Astrocyte of the spinal cord (primary cell): ENCODE measurements at places on chromosomes 2 and 18.

GRCh38 chr2:32977228-32977758 lies 30.5 kb downstream of the LTBP1 start:
- DNase-seq, result peak; percentile 1

GRCh38 chr2:112138159-112139032 lies at the start of gene FBLN7:
Gene FBLN7, plus strand, starts transcription at chr2:112138385. Its CDS starts 271 bp downstream, at chr2:112138656.
- no peak for DNase-seq

DNA sequence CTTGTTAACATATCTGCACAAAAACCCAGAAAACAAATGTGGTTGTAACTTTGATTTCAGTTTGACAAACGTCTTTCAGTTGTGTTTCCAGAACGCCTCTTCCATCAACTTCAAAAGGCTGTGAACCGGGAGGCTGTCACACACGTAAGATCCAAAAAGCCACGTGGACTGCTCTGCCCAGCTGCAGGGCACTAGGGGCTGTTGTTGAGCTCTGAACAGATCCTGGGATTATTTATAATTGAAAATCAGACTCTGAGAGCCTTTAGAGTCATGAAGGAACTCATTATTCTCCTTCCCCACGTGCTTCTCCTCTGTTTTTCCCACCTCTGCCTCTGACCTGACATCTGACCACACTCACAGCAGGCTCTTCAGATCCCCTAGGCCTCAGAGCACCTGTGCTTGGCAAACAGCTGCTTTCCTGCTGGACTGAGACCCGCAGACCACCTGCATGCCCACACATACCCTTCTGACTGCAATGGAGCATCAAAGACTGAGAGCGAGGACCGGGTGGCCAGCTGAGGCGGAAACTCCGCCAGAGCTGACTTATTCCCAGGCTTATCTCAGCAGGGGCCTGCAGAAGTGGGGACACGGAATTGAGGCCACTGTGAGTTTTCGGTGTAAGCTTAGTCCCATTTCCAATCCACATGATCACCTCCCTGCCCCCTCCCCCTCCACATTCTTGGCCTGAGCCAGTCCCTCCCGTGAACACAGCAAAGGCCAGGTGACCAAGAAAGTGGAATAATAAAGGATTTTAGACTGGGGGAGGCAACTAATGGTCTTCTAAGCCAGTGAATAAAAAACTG lies 114.8 kb downstream of the ATL2 start:
- no peak for DNase-seq

DNA sequence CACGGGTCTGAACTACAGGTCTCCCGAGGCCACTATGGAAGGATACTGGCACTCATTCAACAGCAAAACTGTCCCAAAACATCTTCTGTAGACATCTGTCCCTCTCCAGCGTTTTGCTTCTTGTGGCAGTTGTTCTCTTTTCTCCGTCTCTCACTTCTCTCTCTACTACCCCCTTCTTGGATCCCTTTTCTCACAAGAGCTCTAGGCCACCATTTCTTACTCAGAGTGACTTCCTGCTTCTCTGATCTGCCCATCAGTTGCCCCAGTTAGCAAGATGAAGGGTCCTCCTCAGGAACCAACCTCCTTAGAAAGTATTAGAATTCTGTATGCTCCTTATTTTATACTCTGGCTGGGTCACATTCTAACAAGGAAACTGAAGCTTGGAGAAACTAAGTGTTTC lies 32.6 kb downstream of the BCL2 start:
- no peak for DNase-seq

DNA sequence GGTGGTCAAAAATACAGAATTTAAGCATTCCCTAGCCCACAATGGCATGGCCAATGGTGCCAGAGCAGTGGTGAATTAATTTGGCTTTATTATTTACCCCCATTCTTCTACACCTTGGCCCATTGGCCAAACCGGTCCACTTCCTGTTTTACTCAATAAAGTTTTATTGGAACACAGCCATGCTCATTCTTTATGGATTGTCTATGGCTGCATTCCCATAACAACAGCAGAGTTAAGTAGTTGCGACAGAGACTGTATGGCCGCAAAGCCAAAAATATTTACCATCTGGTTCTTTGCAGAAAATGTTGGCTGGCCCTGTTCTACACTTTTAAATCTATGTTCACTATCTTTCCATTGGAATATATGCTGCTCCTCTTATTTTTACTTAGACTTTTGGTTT lies 130.3 kb upstream of the CCDC68 start:
- DNase-seq, result no peak

DNA sequence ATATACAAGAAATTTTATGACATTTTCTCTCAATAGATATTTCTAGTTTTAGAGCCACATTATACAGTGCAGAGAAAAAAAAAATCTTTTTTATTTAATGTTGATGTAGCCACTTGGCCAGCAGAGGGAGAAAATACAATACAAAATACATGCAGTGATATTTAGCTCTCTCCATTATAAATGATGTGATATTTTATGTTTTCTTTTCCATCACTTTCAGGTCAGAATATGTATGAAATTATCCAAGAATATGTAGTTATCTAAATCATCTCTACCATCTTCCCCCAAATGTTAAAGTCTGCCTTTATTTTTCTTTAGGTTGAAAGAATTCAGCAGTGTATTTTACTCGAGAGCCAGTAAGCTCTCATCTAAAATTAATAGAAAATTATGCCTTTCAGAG lies 533.6 kb upstream of the FSHR start:
- peak; percentile 3 for DNase-seq

GRCh38 chr2:233060501-233060979 lies 398 bp downstream of the INPP5D start:
- no peak for DNase-seq

- DNase-seq, result no peak
Observed at GRCh38 chr2:230457073-230457768, 41.2 kb downstream of the SP100 start.

- no peak for DNase-seq
Observed at GRCh38 chr2:182166406-182166805, 180.8 kb downstream of the PPP1R1C start.

DNA sequence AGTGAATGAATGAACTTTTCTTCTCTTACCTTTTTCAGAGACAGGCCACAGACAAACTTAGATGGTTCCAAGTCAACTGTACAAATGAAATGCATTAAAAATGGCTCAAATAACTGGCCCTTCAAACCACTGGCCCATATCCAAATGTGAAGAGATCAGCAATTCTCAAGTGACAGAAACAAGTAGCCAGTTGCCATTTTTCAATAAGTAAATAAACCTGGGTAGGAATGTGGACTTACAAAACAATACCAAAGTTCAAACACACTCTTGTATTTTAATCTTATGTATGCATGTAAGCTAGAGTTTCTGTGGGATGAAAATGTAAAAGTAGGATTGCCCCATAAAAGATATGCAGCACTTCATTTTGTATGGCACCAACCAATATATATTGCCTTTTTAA lies 129.2 kb downstream of the MEP1B start:
- no peak for DNase-seq

DNA sequence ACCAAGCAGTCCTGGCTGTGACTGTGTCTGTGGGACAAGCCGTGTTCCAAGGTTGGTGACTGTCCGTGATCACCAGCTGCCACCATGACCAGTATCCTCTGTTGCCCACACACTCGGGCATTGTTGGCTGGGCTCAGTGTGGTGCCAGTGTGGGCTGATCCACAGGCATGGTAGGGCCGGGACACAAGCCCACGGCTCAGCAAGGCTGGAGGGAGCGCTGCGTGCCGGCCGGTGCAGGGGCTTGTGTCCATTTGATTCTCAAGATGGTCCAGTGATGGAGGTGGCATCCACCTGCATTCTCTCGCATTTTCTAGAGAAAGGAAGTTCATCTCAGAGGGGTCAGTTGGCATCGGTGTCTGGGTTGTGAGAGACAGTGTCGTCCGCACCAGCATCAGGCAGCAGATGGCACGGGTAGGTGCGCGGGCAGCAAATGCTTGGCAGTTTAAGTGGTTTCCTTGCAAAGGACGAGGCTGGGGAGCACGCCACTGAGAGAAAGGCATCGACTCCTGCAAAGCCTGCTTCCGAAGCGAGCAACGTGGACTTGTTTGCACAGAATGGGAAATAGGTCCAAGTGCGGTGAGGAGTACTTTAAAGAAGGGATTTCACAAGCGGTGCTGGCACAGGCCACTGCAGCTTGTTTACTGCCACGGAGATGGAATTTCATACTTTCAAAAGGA lies 20.9 kb downstream of the TWIST2 start:
- peak; percentile 29 for DNase-seq

DNA sequence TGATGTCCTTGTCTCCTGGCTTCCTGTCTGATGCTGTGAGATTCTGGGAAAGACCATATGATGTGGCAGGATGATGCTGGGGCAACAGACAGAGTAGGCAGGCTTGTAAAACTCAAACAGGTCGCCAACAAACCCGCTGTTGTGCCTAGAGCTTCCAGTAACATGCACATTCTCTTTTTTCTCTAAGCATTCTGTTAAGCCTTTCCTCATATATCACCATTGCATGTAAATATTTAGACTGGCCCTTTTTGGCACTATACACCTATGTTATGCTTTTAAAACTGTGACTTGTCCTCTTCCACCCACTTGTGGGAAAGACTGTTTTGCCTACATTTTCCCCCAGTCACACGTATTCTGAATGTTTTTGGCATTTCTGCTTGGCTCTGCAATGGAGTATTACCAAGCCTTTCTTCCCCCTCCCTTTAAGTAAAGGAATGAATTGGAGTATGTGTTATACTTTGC lies 250.4 kb upstream of the TANK start:
- peak; percentile 16 for DNase-seq

- no peak for DNase-seq
Observed at GRCh38 chr2:238898534-238899281, 50.8 kb downstream of the TWIST2 start.
